CD8-positive, alpha-beta memory T cell (primary cell): ENCODE measurements at places on chromosomes 11 and 22. TPM values are rescaled to one million over a fixed set of nuclear protein-coding genes. Genes with fewer than 3 reads are reported as not detected.

DNA sequence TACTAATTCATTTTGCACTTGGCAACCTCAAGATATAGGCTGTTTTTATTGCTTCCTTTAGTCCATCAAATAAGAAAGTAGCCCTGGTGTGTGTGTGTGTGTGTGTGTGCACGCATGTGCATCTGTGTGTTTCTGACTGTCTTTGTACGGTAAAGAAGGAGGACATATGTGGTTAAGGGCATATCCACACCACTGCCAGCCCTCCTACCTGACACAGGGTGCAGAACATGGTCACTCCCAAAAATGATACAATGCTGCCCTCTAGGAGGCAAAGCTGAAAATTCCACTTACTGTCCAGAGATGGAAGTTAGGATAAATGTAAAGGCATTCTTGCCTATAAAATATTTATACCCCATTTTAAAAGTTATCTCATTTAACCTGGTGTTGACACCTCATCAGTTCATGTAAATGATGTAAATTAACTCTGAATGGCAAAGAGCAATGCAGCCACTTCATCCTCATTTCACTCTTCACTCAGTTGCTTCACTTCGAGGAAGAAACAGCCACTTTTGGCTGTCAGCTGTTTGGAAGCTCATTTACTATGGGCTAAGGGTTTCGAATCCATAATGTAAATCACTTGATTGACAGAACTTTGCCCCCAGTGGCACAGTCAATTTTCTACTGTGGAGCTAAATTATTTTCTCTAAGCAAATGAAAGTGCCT is 83.1 kb upstream of the MTNR1B start:
- no peak overlapping the region for H3K27ac ChIP-seq
- no peak overlapping the region for H3K4me3 ChIP-seq
- no peaks in the 10 kb centered on the region for H3K27me3 ChIP-seq

DNA sequence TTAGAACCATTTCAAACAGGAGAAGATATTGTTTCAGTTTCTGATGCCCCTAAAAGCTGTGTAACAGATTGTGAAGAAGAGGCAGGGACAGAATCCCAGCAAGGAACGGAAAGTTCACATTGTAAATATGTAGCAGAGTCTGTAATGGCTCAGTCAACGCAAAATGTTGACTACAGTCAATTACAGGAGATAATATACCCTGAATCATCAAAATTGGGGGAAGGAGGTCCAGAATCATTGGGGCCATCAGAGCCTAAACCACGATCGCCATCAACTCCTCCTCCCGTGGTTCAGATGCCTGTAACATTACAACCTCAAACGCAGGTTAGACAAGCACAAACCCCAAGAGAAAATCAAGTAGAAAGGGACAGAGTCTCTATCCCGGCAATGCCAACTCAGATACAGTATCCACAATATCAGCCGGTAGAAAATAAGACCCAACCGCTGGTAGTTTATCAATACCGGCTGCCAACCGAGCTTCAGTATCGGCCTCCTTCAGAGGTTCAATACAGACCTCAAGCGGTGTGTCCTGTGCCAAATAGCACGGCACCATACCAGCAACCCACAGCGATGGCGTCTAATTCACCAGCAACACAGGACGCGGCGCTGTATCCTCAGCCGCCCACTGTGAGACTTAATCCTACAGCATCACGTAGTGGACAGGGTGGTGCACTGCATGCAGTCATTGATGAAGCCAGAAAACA is 40.8 kb downstream of the IGLL1 start:
- no peaks in the 10 kb centered on the region for H3K4me1 ChIP-seq
- peak; percentile 81 for DNase-seq
- no peak overlapping the region for H3K27ac ChIP-seq
- H3K27me3 ChIP-seq: no peaks in the 10 kb centered on the region

DNA sequence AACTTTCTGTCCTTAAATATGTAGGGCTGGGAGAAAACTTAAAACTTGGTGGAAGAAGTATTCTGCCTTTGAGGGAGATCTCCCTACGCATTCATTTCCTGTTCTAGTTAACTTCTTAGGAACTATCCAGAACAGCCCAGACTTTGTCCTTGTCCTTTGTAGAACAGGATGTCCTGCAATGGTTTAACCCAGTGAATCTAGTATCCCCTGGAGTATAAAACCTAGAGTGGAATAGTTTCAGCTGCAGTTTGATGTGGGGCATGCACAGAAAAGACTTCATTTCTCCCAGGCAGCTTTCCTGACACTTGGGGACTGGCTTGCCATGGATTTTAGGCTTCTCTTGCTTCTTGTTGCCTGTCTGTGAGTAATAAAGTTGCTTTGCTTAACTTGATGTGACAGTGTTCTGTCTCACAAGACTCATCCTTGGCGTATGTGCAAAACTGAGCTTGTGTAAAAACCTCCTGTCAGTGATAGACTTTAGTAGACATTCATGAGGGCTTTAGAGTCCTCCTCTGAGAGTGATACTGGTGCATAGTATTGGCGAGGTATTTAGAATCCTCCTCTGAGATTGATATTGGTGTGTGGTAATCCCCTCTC is 28.2 kb downstream of the ARHGAP42 start:
- no peaks in the 10 kb centered on the region for H3K4me1 ChIP-seq
- no peak for DNase-seq
- no peak overlapping the region for H3K27ac ChIP-seq

DNA sequence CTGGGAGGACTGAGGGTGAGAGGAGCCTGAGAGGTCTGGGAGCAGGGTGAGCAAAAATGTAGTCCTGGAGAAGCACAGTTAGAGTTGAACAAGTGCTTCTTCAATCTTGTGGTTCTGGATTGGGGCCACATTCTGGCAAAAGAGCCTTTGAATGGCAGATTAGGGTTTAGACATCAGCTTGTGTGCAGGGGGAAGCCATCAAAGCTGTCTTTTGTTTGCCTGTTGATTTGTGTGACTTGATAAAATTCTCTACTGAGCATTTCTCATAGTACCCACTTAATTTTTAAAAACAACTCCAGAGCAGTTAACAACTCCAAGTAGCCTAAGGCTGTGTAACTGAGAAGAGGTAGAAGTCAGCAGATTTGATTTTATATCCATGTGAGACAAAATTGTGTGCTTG is 166.2 kb downstream of the FAT3 start:
- H3K27me3 ChIP-seq: no peaks in the 10 kb centered on the region
- no peak overlapping the region for H3K4me3 ChIP-seq
- no peaks in the 10 kb centered on the region for H3K36me3 ChIP-seq
- DNase-seq: no peak
- no peak overlapping the region for H3K27ac ChIP-seq
- H3K4me1 ChIP-seq: no peaks in the 10 kb centered on the region

The H19 gene
- not detected for polyA plus RNA-seq

DNA sequence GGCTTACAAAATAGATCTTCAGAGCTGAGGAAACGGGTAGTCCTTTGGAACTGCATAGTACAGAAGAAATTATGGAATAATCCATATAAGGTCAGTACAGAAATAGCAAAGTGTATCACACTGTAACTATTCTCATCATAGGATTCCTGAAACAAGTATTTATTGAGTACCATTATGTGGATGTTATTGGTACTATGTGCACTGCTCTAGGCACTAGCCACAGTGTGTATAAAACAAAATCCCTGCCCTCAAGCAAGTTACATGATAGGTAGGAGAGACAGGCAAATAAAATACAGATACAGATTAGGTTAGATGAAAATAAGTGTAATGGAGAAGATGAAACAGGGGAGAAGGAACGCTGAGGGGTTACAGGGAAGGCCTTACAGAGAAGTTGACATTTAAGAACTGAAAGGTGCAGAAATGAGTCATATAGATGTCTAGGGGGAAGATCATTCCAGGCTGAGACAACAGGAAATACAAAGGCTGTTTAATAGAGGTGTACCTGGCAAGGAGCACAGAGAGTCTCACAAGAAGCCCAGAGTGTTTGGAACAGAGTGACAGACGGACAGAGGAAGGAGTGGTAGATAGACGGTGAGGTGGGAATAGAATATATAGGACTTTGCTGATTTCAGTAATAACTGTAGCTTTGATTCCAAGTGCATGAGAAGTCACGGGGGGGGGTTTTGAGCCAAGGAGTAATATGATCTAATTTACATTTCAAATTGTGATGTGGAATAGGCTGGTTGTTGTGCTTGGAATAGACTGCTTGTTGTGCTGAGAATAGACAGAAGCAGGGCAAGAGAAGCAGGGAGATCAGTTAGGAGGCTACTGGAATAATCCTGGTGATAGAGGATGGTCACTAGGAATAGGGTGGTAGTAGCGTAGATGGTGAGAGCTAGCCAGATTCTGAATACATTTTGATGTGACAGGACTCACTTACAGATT is 13.7 kb downstream of the RNF141 start:
- no peaks in the 10 kb centered on the region for H3K4me1 ChIP-seq
- H3K27ac ChIP-seq: no peak overlapping the region
- H3K36me3 ChIP-seq: peaks cover 22% of the 10 kb centered on the region
- H3K4me3 ChIP-seq: no peak overlapping the region
- DNase-seq: no peak
